ENCODE measurements at places on chromosomes 13 and 19.

GRCh38 chr19:16235811-16236652 is 38.3 kb downstream of the AP1M1 start:
- DNase-seq, result peak; percentile 42

DNA sequence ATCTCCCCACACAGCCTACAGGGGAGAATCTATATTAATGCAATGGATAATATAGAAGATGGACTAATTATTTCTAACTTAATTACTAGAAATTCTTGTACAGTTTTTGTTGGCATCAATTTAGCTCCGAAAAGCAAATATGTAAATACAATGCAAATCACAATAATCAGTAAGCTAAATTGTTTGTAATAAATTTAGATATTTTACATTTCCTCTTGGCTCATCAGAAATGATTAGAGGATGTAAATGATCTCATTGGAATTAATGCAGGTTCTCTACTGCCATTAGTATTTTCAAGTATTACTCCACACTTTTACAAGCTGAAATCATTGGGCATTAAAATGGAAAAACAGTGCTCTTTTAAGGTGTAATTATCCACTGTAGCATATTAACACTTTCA is 741.8 kb upstream of the MIR17HG start:
- no peak for DNase-seq

- DNase-seq, result no peak
Observed at GRCh38 chr19:12055784-12056183, 3.0 kb upstream of the ZNF878 start.

- DNase-seq, result peak; percentile 47
Observed at GRCh38 chr19:38149661-38150061, 74.4 kb downstream of the DPF1 start.

- no peak for DNase-seq
Observed at GRCh38 chr13:106212386-106213010, 323.0 kb downstream of the EFNB2 start.

DNA sequence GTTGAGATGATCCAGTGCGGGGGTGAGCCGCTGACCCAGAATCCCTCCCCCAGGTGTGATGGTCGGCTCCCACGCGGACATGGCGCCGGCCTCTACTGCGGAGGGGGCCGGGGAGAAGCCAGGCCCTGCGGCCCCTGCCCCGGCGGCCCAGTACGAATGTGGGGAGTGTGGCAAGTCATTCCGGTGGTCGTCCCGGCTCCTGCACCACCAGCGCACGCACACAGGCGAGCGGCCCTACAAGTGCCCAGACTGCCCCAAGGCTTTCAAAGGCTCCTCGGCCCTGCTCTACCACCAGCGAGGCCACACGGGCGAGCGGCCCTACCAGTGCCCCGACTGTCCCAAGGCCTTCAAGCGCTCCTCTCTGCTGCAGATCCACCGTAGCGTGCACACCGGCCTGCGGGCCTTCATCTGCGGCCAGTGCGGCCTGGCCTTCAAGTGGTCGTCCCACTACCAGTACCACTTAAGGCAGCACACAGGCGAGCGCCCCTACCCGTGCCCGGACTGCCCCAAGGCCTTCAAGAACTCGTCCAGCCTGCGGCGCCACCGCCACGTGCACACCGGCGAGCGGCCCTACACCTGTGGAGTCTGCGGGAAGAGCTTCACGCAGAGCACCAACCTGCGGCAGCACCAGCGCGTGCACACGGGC is 3.7 kb upstream of the NAT14 start:
- DNase-seq, result peak; percentile 77

DNA sequence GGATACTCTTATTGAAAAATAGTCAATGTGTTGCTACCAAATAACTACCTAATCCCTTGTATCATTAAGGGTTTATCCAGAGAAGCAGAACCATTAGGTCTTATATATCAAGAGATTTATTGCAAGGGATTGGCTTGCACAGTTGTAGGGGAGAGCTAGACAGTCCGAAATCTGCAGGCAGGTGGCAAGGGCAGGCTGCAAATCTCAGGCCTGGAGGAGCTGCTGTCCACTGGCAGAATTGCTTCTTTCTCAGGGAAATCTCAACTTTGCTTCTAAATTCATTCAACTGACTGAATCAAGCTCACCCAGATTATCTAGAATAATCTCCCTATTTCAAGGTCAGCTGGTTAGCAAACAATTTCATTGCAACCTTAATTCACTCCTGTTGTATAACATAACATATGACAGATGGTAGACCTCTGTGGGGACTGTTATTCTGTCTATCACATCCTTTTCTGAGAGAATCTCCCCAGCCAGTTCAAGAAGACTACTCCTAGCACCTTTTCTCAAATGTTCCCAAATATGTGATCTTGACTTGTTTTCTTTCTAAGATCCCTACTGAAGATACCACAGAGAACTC is 194.2 kb downstream of the NHLRC3 start:
- no peak for DNase-seq

DNA sequence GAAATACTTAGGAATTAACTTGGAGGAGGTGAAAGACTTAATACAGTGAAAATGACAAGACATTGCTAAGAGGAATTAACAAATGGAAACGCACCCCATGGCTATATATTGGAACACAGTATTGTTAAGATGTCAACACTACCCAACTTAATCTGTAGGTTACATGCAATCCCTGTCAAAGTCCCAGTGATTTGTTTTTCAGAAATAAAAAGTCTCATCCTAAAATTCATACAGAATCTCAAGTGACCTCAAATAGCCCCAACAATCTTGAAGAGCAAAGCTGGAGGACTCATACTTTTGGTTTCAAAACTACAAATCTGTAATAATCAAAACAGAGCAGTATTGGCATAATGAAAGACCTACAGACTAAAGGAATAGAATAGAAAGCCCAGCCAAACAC is 13.2 kb downstream of the ATP4B start:
- DNase-seq, result no peak

DNA sequence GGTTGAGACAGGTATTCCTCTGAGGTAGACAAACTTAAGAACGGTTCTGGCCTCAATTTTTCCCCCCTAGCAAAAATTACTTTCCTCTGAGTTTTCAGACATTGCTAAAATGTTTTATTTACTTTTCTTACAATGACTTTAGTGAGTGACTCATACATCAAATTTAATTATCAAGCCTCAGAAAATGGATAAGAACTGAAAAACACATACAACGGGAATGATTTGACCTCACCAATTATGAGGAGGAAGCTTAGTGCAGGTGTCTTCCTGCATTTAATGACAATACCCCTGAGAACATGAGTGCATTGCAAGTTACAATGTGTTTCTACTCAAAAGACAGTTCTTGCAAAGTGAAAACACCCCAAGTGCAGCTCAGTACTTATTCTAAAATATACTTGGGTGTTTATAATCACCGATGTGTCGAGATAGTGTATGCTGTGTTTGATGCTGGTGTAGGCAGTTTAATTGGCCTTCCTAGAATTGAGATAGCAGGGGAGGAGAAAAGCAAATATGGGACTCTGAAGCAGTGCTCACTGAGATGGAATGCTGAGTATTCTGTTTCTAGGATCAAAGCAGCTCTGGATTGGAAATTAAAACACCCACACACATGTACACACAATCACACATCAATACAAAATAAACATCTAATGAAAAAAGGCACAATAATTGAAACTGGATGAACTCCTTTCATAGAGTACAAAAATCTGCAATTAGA is 189.5 kb upstream of the SLC10A2 start:
- no peak for DNase-seq

DNA sequence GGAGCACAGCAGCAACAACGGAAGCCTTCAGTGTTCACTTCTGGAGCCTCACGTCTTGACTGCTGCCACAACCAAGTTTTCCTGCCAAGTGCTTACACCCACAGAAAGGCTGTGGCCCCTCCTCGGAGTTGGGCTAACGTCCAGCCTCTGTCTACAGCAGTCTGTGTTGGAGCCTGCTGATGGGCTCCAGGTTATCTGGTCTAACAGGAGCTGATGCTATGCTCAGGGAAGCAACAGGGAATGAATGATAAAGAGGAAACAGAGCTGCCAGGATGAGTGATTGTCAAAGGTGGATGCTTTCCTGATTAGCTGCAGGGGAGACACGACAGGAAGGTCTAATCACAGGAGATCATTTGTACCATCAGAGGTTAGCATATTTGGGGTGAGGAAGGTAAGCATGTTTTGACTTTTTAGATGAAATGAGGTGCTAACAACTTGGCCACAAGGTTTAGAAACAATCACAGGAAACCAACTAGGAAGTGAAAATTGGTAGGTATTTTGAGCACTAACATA is 53.8 kb upstream of the RCBTB2 start:
- no peak for DNase-seq

- no peak for DNase-seq
Observed at GRCh38 chr13:50078895-50079654, 63.8 kb downstream of the KCNRG start.

DNA sequence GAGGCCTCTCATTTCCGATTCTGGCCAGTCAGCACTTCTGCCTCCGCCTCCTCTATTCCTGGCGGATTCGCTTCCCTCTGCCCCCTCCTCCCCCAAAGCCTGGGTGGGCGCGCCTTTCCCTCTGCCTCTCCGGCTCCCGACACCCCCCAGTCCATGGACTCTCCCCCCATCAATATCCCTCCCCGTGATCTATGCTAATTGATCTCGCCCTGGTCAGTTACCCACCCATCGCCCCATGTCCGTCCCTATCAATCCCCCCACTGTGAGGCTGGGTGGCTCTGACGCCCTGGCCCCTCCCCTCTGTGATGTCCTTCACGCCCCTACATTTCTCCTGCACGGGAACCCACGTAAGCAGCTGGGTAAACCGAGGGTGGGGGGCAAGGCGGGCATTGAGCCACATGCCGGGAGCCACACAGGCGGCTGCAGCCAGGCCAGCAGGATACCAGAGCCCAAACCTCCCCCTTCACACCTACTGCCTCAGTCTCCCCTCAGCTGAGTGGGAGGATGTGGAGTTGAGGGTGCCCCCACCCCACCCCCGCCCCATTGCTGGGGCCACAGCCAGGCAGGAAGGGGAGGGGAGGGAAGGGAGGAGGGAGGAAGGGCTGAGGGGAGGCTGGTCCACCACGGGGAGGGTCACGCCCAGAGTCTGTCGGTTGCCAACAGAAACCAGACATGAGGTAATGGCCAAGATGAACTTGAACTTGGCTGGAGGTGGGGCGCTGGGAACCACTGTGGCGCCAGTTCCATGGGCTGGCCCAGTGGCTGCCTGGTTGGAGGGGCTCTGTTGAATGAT is 21.0 kb downstream of the SMIM24 start:
- peak; percentile 88 for DNase-seq

DNA sequence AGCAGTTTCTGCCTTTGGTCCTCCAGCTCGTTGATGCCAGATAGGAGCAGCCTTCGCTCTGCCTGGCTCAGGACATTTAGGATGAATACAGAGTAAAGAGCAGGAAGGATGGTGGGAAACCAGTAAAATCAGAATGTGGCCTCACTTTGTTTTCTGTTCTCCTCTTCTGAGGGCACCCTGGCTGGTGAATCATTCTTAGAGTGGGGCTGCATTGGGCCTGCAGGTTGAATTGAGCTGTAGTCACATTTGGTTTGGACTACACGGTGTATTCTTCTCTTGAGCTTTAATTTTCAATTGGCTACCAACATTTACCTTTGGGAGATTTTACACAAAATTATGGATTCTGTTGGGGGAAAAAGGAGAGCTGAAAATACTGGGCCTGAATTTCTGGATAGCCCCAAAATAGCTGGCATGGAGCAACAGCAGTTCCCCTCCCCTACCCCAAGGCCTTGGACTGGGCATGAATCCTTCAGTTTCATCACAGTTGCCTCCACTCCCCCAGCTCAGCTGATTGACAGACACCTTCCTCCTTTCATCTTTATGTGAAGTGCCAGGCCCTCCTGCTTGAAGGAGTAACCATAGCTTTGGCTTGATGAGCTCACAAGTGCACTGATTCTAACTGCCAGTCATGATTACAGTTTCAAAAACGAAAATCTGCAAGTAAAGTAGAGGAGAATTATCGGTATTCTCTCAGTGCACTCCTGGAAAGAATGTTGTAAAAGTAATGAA is 24.3 kb downstream of the ERCC5 start:
- peak; percentile 21 for DNase-seq

- no peak for DNase-seq
Observed at GRCh38 chr19:8468761-8469373, 24.1 kb downstream of the HNRNPM start.

DNA sequence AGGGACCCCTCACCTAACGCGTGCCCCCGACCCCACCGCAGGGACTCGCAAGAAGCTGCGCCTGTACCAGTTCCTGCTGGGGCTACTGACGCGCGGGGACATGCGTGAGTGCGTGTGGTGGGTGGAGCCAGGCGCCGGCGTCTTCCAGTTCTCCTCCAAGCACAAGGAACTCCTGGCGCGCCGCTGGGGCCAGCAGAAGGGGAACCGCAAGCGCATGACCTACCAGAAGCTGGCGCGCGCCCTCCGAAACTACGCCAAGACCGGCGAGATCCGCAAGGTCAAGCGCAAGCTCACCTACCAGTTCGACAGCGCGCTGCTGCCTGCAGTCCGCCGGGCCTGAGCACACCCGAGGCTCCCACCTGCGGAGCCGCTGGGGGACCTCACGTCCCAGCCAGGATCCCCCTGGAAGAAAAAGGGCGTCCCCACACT is 4.7 kb upstream of the MYBPC2 start:
- DNase-seq, result peak; percentile 87

DNA sequence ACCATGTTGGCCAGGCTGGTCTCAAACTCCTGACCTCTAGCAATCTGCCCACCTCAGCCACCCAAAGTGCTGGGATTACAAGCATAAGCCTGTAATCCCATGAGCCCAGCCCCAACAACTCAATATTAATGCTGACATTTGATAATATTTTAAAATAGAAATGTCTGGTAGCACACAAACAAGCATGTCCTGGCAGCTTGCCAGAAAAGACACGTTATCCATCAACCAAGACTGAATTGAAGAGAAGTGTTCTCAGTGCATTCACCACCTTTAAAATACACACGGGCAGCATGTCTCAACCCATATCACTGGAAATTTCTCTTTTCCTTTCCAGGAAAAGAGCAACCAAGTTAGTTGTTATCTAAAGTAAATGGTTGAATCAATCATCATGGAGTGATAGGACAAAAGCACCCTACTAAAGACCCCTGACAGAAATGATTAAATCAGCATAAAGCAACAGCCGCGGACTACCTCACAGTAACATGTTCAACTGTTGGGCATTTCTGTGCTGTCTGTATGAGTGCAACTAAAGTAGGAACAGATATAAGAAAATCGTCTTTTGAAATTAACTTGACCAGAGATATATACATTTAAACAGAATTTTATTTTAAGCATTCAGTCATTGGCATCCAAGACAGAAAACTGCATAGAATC is 25.0 kb downstream of the LHFPL6 start:
- DNase-seq, result no peak

DNA sequence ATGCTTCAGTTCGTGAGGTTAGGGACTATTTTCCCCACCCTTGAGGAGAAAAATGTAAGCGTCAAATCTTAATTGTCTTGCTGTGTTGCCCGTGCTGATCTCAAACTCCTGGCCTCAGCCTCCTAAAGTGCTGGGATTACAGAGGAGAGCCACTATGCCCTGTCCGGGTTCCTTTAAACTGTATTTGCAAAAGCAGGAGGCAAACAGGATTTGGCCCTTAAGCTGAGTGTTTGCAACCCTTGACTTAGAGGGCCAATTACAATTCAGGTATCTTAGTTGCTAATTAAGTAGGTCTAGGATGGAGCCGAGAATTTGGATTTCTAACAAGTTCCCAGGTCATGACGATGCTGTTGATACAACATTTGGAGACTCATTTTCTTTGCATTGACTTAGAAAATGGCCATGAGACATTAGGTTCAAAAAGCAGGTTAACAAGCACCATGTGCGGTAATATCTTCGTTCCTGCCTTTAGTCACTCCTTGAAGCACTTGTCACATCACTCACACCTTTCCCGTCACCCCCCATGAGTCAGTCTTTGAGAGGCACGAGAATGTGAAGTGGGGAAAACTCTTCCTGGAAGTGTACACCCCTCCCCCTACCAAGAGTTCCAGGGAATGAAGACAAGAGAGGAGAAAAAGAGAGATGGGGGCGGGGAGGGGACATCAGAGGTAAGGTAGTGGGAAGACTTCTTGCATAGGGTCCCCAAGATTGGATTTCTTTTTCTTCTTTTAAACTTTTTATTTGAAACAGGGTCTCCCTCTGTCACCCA is 2.6 kb downstream of the NAPSA start:
- no peak for DNase-seq

All from H7 (cell line).